ENCODE measurements at places on chromosomes 7 and 10.

- peak; percentile 73 for DNase-seq
These were observed 21.2 kb upstream of the RAMP3 start for GRCh38 chr7:45136106-45137060.

- no peak for DNase-seq
These were observed 90.4 kb downstream of the OSBPL3 start for GRCh38 chr7:24889611-24890010.

DNA sequence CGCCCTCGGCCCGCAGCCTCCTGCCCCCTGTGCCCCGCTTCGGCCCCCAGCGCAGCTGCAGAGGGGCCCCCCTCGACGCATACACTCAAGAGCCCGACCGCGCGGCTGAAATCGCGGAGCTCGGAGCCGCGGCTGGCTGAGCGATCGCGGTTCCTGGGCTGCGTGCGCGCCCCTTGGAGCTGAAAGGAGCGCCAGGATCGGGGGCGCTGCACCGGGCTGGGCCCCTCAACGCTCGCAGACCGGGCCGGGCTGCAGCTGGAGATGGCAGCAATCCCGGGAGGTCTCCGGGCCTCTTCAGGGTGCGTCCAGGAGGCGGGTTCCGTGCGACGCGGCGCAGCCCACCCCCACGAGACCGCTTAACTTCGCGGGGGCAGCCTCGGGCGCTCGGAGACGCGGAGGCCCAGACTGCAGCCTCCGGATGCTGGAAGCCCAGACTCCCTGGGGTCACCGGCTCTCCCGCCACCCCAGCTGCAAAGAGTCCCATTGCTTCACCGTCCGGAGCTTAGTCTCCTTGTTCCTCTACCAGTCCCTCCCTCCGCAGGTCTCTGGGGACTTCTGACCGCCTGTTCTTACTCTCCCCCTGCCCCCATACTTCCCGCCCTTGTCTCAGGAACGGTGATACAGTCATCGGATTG is 73.0 kb upstream of the LRRC4 start:
- no peak for DNase-seq

DNA sequence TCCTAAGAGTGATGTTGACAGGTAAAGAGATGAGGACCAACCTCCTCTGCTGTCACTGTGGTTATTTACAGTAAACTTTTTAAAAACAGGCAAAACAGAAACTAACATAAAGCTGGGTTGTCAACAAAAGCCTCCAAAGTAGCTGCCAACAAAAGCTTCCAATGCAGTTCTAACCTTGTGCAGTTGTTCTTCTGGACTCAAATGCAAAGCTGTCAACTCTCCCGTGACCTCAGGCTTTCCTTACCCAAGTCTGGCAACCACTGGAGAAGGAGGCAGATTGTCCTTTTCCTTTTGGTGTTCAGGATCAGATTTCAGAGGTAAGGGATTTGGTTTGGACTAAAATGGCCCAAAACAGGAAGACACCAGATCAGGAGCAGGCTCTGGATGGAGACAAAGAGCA is 63.1 kb downstream of the DLG5 start:
- DNase-seq = no peak

- no peak for DNase-seq
These were observed 42.8 kb upstream of the RABGEF1 start for GRCh38 chr7:66697449-66698438.

GRCh38 chr10:24197263-24197662 is 11.7 kb upstream of the KIAA1217 start:
- DNase-seq = no peak

DNA sequence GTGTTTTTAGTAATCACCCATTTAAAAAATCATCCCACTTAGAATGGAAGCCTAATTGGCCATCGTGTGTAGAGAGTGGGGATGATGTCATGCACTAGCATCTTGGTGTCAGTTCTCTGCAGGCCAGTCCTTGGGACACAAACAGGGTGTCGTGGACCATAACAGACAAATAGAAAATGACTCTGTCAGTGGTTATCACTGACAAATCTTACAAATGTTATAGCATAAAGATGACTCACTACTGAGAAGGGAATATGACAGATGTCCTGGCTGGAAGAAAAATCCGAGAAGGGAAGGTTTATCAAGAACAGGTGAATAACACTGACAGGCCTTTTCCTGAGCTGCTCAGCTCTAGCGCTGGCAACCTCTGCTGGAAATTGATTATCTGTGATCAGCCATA is 10.6 kb downstream of the CABCOCO1 start:
- DNase-seq = no peak

DNA sequence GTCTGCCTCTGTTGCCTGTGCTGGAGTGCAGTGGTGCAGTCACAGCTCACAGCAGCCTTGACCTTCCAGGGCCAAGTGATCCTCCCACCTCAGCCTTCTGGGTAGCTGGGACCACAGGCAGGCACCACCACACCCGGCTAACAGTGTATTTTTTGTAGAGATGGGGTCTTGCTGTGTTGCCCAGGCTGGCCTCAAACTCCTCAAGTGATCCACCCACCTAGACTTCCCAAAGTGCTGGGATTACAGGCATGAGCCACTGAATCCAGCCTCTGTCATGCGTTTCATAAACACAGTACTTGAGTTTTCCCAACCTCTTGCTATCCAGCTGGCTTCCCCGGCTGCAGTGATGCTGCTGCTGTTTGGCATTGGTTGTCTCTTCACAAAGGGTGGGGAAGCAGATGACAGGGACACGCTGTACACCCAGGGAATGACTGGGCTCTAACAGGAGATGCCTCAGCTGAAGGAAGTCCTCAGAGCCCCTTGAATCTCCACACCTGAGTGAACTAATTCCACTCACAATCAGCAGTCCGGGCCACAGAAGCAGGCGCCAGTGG is 191.5 kb downstream of the DIP2C start:
- DNase-seq = no peak

- DNase-seq = no peak
These were observed 654.2 kb upstream of the STEAP1 start for GRCh38 chr7:89500084-89500483.

- DNase-seq = no peak
These were observed 3.7 kb downstream of the TMEM140 start for GRCh38 chr7:135151533-135151932.

DNA sequence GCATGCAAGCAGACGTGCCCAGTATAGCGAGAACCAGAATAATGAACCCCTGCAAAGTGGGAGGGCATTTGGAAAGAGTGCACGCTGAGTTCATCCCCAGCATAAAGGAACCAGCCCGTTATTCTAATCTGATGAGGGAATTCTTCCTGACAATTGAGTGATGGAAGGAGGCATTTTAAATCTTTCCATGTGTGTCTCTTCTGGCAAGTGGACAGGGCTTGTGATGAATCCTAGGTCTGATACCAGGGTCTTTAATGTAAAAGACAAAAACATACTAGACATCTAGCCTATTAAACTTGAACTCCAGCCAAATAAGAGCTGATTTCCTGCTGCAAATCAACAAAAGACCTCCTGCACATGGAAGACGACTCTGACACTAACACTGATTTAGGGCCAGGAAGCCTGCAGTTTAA is 301.2 kb downstream of the DPP6 start:
- DNase-seq = no peak

GRCh38 chr7:18659746-18660145 is 164.2 kb downstream of the HDAC9 start:
- no peak for DNase-seq

DNA sequence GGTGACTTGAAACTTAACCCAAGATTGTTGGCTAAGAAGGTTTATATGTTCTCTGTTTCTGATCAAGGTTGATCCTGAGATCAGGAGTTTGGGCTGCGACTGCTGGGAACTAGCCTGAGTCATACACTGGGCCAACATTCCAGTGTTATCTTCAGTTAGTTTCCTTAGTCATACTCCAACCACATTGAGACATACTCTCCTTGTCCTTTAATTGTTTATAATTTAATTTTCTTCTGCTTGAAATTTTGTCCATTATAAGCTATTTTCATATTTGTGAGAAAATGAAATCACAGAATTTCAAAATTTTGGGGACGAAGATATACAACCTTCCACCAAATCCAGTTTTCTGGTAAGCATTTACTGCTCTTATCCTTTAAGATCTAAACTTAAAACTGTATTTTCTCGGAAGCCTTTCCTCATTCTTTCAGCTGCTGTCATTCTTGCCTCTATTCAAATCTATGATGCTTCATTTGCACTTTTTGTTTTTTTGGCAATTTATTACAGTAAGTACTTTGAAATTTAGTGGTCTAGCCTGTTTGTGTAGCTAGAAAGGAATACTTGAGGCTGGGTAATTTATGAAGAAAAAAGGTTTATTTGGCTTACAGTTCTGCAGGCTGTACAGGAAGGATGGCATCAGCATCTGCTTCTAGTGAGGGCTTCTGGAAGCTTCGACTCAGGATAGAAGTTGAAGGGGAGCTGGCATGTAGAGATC is 63.4 kb upstream of the POT1 start:
- DNase-seq = no peak

GRCh38 chr10:100907175-100907574 is 5.6 kb upstream of the SLF2 start:
- DNase-seq = no peak

DNA sequence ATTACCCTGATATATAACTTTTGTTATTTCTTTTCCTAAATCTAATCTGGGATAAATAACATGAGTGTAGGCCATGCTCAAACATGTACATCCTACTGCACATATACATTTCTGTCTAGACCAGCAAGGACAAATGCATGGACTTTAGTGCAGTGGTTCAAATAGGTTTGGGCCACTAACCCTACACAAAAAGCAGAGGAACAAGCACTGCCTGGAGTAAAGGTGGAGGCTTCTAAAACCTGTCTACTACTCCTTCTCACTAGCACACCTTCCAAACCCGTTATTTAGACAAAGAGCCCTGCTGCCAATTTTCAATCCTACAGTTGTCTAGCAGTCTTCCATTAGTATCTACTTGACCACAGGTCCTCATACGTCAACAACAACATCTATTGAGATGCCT is 34.8 kb downstream of the SGCE start:
- DNase-seq = no peak

DNA sequence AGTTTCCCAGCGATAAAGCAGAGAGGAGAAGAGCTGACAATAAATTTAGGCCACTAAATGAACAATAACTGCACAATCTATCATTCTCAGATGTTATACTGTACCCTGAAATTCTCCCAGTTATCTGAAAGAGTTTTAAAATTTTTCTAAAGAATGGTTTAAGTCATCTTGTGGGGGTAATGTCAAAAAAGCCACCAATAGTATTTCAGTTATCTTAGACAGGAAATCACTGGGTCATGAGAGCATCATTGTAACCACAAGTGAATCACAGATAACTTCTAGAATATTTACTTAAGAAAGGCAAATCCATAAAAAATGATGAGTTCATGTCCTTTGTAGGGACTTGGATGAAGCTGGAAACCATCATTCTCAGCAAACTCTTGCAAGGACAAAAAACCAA is 147.1 kb downstream of the DNAJB9 start:
- no peak for DNase-seq

DNA sequence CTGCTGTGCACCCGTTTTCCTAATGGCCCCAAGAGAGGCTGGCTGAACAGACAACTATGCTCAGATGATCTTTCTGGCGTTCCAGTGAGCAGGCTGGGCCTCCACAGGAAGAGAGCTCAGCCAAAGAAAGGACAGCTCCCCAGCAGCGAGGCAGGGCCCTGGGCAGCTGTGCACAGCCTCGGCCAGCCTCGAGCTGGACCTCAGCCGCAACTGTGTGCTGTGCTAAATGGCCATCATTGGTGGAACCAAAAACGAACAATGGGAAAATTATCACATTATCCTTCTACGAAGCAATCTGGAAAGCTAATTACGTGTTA is 97.5 kb downstream of the CTBP2 start:
- no peak for DNase-seq

DNA sequence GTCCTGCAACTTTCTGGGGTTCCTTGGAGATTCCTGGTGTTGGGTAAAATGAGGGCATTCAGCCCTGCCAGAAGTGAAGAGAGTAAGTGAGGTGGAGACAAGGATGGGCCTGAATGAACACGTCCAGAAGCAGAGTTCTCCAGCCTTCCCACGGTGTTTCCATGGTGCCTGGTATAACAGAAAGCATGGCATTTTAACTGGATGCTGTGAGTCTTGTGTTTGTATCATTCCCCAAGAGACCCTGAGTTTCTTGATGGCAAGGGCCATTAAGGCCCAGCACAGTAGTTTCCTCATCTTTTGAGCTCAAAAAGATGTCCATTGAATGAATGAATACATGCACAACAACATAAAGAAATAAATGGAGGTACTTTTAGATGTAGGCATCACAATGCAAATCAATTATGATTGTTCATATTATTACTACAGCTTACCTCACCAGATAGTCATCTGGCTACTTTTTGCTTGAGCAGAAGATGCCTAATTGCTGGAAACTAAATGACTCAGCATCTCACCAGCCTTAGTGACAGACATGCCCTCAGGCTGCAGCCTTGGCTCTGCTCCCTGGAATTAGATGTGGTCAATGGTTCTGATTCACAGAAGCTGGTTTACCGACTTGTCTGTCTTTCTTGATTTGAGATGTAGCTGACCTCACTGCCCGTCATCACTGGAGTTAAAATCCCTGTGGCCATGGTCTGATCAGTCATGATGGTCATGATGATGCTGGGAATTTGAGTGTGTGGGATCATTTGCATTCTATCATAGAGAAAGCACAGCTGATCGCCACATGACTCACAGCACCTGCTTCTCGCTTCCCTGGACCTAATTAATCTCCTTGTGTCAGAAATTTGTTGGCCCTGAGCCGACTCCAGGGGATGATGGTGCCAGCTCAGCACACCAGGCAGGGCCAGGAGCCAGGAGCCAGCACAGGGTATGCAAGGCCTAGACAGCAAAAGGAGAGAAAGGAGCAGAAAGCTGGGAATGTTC is 83.9 kb downstream of the CXCL12 start:
- peak; percentile 12 for DNase-seq

DNA sequence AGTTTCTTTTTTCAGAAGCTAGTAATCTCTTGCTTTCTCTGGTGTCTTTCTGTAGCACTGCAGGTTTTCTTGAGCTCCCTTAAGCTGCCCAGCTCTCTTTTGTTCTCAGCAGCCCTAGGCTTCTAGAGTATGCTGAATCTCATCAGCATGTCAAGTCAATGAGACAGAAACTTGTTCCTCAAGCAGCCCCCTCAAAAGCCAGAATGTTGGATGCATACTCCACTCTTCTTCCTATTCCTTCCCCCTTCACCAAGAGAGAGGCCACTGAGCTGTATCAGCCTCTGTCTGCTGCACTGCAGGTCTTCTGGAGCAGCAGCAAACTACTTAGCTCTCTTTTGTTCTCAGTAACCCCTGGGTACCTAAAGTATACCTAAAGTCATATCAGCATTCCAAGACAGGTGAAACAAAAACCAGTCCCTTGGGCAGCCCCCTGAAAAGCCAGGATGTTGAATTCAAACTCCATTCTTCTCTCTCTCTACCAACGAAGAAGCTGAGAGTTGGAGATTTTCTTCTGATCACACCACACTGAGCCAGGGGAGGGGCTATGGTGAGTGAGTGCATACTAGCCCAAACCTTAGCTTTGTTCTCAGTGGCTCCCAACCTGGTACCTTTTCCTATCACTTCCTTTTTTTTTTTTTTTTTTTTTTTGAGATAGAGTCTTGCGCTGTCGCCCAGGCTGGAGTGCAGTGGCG is 73.3 kb upstream of the WAC start:
- DNase-seq = no peak

- peak; percentile 82 for DNase-seq
These were observed 11.8 kb upstream of the DRGX start for GRCh38 chr10:49407552-49408137.

DNA sequence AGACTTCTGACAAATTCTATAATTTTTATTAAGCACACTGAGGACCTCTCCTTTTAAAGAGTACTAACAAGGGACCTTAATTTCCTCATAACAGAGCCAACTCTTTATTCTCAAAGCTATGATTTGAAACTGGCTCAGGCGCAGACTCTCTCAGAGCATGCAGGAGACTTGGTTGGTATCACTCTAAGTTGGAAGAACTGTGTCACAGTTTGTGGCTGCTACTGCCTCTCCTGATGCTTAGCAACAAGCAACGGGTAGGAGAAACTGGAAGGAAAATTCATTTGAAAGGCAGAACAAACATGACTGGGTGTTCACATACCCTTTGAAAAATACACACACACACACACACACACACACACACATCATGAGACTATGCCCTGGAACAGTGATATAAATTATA is 33.3 kb downstream of the ENO4 start:
- no peak for DNase-seq
